ENCODE measurements at places on chromosomes 2 and 18. TPM values are rescaled to one million over a fixed set of nuclear protein-coding genes. Genes with fewer than 3 reads are reported as not detected.

ALPP gene
- not detected for total RNA-seq

CMPK2 gene
- 0.24 TPM for total RNA-seq

DNAJB2 gene
- 43.3 TPM for total RNA-seq

CASP10 gene
- total RNA-seq: not detected

DSC2 gene
- total RNA-seq: 1.6 TPM

NOP58 gene
- total RNA-seq: 40.2 TPM

ELOA2 gene
- not detected for total RNA-seq

MAL gene
- total RNA-seq: not detected

PPP1R1C gene
- total RNA-seq: 1.5 TPM

SP140 gene
- total RNA-seq: 1.0 TPM

TUBA3E gene
- total RNA-seq: not detected

NTSR2 gene
- total RNA-seq: not detected

SLC11A1 gene
- total RNA-seq: 0.21 TPM

MC2R gene
- not detected for total RNA-seq

CD226 gene
- 0.46 TPM for total RNA-seq

GALNT5 gene
- 5.3 TPM for total RNA-seq

AFTPH gene
- 16.9 TPM for total RNA-seq

B4GALT6 gene
- total RNA-seq: 13.9 TPM

ABCG8 gene
- not detected for total RNA-seq

Measured in osteocyte (in vitro differentiated cells).